ENCODE measurements at places on chromosomes 16 and 17. TPM values are rescaled to one million over a fixed set of nuclear protein-coding genes. Genes with fewer than 3 reads are reported as not detected.
A peak's percentile ranks its signal among the peaks of the same experiment; 100 is the strongest.

The KREMEN2 gene
- 0.18 TPM for total RNA-seq

The PRSS33 gene
- not detected for total RNA-seq

- no peak for DNase-seq
Observed at GRCh38 chr17:27547301-27547683, 83.7 kb upstream of the LGALS9 start.

The ADAP2 gene
- 0.75 TPM for total RNA-seq

The SEPTIN12 gene
- not detected for total RNA-seq

GRCh38 chr16:58212824-58213655, 15.1 kb upstream of the CSNK2A2 start:
- no peak for DNase-seq

The SLFN5 gene
- 11.0 TPM for total RNA-seq

DNA sequence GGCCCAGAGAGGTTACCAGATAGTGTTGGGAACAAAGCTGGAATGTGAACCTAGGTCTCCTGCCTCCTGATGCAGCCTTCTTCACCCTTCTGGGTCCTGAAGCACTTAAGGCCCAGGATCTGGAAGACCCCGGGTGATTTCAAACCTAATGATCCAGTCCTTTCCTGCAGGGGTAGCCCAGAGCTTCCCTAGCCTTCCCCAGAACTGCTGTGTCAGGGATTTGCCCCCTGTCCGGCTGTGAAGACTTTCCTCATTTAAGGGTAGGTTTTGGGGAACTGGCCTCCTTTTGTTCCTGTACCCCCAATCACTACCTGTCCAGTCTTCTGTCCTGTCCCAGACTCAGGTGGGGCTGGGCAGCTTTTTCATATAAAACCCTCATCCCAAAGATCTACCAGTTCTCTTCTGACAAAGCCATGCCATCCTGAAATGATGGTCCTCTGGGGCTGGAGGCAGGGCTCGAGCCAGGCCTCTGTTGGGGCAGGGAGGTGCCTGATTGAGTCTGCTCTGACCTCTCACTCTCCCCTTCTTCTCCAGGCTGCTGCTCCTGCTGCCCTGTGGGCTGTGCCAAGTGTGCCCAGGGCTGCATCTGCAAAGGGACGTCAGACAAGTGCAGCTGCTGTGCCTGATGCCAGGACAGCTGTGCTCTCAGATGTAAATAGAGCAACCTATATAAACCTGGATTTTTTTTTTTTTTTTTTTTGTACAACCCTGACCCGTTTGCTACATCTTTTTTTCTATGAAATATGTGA, 1.3 kb downstream of the MT1X start:
- DNase-seq = no peak

DNA sequence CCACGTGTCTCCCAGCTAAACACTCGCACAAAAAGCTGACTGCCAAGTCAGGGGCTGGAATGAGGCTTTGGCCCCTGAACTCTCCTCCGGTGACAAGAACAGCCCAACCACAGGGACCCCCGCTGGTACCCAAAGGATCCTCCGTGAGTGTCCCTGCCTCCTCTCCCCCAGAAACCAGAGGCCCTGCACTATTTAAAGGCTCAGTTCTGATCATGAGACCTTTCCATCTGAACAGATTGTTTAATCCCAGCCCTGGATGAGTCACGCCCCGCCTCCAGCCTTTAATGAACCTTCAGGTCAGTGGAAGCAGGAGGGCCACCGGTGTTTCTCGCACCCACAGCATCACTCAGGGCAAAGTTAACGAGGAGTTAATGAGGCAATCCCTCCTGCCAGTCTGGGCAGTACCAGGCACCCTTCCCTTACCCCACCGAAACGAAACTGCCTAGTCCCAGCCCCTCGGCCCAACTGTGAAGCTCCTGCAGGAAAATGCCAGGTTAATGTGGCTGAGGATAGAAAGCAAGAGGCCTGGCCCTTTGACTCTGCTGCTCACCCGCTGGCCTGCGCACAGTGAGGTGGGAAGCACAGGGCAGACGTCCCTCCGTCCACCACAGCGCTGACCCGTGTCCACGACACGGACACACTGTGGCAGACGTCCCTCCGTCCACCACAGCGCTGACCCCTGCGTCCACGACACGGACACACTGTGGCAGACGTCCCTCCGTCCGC, 32.4 kb downstream of the TIMM22 start:
- no peak for DNase-seq

DNA sequence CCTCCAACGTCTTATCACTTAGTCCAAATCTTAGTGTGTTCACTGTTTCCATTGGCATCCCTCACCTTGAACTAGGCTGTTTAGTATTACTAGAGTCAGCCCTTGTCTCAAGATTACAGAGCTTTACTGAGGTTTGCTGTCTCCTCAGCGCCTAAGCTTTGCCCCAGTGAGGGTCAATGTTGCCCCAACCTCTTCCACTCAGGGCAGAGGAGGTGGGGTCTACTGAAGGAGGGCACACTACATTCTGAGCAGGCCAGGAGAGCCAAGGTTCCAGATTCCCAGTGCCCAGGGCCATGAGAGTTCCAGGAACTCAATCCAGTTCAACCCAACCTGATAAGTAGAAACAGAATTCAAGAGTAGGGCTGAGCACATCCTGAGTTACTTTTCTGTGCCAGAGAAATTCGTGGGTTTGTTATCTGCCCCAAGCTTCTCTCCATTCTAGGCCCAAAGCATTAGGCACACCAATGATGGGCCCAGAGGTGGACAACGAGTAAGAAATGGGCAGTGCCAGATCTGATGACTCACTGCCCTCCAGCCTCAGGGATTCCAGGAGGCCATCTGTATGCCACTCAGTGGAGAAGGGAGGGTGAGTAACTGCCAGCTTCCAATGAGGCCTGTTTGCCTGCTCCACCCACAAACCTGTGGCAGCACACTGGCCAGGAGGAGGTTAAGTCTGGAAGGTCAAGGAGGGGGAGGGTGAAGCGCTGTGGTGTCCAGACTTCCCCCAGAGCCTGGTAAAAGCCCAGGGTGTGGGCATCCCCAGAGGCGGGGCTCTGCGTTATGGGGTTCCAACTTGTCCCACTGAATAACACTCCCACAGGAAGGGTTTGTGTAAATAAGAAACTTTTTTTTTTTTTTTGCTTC, 8.2 kb downstream of the TUBG2 start:
- DNase-seq = no peak

DNA sequence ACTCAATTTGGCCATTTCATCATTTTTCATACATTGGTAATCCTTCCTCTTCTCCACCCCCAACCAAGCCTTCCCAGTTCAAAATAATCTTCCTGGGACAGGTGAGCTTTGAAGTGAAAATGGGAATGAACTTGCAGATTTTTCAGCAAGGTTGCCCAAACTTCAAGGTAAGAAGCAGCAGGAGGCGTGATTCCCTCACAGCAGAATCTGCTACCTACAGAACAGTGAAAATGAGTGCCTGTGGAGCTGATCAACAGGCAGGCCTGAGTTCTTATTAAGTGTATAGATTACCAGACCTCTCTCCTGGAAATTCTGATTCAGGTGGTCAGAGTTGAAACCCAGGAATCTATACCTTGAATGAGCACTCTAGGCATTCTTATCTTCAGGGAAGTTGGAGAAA, 356.6 kb downstream of the RBFOX1 start:
- no peak for DNase-seq

- no peak for DNase-seq
Observed at GRCh38 chr16:68070806-68071517, 14.2 kb upstream of the NFATC3 start.

The ARL17A gene
- 21.8 TPM for total RNA-seq

DNA sequence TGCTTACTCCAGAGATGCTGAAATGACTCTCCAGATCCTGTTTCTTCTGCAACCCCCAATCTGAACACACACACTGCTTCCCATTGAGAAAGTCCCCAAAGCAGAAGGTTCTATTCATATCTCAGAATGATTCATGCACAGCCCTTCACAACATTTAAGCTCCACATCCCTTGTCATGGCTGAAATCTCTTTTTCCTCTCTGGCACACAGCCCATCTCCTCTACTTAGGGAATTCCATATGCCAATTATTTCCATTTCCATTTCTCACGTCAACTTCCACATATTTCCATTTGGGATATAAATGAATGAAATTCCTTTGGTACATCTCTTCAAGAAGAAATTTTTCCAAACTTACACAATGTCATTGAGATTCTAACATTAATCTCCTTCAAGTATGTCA, 119.6 kb downstream of the CDH11 start:
- no peak for DNase-seq

- no peak for DNase-seq
Observed at GRCh38 chr16:89355686-89356085, 134.7 kb downstream of the ANKRD11 start.

The MYO15B gene
- 18.1 TPM for total RNA-seq

GRCh38 chr16:13994239-13995106, 74.5 kb downstream of the ERCC4 start:
- DNase-seq = no peak

The CDH5 gene
- not detected for total RNA-seq

DNA sequence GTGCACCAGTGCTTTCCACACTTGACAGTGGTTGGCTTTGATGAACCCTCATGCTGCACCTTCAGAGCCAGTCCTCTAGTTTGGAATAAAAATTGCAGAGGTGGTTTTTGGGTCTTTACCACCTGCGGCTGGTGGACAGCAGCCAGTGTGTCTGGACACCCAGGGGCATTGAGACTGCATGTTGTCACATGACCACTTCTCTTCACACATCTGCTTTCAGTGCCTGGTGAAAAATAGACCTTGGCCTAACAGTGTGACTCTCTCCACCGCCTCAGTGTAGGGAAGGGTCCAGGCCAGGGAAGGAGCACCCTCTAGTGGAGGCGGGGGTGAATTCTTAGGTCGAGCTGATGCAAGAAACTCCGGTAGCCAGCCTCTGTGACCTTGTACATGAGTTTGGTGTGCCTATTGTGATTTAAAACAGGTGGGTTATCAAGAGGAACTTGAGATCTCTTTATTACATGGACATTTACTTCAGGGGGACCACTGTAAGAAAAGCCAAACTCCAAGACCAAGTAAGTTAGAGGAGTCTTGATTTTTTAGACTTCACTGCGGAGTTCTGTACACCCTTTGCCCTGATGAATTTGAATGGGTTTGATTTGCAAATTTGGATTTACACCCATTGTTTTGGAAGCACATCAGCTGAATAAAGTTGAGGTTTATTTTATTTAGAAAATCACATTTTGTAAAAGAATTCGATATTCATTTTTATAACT, 17.9 kb downstream of the GOSR2 start:
- peak; percentile 51 for DNase-seq

- DNase-seq = no peak
Observed at GRCh38 chr16:66245072-66245471, 121.4 kb upstream of the CDH5 start.

GRCh38 chr16:57516176-57516725, 20.1 kb downstream of the CCDC102A start:
- DNase-seq = no peak

DNA sequence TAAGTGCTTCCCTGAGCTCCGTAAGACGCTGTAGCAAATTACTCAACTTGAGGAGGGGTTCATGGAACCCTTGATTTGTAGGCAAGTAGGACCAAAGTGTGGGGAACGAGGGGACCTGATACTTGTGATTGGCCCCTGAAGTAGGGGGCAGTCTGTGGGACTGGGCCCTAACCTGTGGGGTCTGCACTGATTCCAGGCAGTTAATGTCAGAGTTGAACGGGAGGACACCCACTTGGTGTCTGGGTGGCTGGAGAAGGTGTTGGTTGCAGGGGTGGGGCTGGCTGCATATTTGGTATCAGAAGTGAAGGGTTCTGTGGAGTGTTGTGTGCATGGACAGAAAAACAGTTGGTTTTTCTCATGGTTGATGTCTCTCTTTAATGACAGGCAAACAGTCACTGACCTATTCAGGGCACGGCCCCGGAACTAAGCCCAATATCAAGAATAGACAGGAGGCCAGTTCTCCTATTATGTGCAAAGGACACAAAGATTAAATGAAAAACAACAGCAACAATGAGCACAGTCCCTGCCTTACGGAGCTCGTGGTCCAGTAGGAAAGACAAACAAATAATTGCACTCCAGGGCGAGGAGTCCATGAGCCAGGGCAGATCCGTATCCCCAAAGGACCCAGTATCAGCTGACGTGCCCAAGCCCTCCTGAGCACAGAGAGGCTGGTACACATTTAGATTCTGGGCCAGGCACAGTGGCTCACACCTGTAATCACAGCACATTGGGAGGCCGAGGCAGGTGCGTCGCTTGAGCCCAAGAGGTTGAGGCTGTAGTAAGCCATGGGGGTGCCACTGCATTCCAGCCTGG, 19.2 kb downstream of the MXRA7 start:
- no peak for DNase-seq

GRCh38 chr17:11644265-11645212, 46.3 kb downstream of the DNAH9 start:
- peak; percentile 11 for DNase-seq

The ATP2C2 gene
- not detected for total RNA-seq

DNA sequence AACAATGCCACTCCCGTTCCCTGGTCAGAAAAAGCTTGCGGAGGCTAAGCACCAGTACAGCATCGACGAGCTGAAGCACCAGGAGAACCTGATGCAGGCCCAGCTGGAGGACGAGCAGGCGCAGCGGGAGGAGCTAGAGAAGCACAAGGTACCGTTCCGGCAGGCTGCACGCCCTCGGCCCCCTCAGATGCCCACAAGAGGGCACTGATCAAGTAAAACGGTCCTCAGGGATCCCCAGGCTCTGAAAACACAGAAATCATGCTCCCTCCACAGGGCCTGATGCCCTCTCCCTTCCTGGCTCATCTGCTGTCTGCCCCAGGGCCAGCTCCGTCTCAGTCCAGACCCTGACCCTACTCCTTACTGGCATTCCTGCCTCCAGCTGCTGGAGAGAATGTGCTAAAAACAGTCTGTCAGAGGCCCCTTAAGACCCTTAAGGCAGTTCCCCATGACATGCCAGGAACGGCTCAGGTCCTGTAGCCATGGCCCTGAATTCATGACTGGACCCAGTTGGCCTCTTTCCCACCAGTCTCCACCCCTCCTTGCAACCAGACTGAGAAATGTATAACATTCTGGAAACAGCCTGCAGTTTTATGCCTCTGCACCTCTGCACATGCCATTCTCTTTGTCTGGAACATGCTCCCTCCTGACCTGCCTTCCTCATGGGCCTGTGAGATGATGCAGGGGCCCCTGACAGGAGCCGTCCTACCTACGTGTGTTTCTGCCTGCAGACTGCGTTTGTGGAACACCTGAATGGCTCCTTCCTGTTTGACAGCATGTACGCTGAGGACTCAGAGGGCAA, 21.8 kb downstream of the DRC3 start:
- DNase-seq = no peak

The AKAP10 gene
- total RNA-seq = 39.3 TPM

GRCh38 chr16:68355447-68356248, 44.8 kb downstream of the PRMT7 start:
- no peak for DNase-seq

DNA sequence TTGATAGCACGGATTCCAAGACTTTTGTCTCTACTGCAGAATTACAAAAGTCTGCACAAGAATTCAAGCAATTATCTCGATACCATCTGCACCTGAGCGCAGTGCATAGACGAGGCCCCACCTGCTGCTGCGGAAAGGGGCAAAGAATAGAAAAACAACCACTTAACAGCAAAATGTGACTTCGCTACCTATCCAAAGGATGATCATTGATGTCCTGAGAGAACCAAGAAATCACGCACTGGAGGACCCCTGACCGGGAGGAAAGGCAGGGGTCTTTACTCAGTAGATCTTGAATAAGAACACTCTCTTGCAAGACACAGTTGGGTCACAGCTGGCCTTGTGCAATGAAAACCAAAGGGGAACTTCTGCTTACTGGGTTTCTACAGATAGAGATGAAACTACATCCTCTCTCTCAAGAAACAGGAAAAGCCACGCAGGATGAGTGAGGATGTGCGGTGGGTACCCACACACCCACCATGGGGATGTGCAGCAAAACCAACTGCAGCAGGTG, 147.4 kb upstream of the RPH3AL start:
- DNase-seq = peak; percentile 59

The ZP2 gene
- not detected for total RNA-seq

The CEP295NL gene
- not detected for total RNA-seq

GRCh38 chr16:73813527-73813926, 483.1 kb upstream of the PSMD7 start:
- no peak for DNase-seq
